ENCODE measurements at places on chromosomes 2 and 18.

GRCh38 chr18:43777636-43778304, 500.5 kb upstream of the SYT4 start:
- DNase-seq, result no peak

DNA sequence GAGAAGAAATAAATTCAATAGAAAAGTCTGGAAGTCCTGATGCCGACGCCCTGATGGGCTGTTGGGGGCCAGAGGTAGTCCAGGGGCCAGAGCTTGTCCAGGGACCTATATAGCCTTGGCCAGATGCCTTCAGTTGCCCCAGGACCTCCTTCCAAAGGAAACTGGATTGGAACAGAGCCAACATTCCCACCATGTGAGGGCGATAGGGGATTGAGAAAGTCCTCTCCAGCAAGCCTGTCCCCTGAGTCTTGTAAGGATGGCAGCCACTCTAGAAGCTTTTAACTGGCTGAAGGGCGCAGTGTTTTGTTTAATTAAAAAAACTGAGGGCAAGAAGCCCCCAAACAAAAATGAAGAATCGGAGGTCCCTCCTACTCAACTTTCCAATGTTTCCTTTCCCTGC, 54.9 kb upstream of the CDCA7 start:
- no peak for DNase-seq

DNA sequence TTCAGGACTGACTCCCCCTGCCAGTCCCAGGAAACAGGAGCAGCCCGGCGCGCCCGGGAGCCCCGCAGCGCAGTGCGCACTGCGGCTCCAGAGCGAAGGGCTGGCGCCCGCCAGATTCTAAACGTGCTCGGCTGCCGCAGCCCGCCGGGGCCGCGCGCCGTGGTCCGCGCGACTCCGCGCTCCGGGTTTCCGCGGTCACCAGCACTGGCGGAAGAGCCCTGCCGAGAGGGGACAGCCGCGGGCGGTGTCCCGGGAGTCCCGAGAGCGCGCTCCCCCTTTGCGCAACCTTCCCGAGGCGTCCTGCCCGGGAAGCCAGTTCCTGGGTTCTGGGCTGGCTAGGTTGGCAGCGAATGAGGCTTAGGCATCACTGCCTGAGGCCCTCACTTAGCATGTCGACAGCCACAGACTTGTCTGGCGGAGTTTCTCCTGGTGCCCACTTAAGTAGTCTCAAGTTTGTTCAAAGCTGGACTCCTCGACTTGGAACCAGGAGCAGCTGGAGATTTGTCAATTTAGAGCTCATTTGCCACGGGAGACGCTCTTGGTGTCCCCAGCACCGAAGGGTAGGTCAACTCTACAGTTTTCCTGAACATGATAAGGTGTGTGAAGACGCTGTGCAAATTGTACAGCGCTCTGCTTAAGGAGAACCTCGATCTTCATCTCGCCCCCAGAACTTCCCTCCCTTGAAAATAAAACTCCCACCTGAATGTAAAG, 1.5 kb upstream of the VSNL1 start:
- DNase-seq, result peak; percentile 83

DNA sequence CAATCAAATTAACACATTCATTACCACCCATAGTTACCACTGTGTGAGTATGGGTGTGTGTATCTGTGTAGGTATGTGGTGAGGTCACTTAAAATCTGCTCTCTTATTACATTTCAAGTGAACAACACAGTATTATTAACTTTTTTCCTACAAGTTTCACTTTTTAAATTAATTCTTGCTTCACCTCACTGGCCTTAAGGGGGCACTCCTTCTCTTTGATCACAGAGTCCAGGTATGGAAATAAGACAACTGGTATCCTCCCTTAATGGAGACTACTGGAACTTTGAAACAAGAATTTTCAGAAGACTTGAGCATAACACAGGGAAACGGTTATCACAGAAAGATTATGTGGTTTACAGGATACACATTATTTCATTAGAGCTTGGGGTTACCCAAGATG, 255.8 kb downstream of the ASXL3 start:
- DNase-seq, result no peak

DNA sequence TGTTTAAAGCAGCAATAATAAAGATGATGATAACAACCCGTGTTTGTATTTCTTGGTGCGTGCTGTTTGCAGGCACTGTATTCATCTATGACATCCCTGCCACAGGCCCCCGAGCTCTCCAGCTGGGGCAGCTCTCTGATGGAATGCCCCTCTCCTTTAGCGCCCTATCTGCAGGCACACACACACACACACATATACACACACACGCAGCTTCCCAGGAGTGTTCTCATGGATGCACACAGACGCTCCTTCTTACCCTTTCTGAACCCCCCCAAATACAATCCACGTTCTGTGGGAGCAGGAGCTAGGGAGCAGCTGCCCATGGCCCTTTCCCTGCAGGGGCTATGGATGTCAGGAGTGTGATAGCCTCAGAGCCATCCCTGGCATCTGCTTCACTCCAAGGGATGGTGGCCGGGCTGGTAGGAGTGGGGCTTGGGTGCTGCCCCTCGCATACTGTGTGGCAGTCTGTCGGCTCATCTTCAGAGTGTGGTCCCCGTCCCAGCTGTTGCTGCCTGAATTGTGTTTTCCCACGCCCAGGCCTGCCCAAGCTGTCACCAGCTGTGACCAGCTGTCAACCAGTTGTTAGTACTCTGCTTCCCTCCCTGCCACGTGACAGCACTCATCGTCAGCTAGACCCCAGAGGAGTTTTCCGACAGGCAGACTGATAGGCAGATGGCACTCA, 50.8 kb upstream of the MYCN start:
- DNase-seq, result peak; percentile 78

- DNase-seq, result peak; percentile 19
Measured at GRCh38 chr18:39647627-39648534, 2082.3 kb upstream of the CELF4 start.

Measured in femur (tissue), 1 donor.